Osteocyte (in vitro differentiated cells): ENCODE measurements at places on chromosomes 3 and 15. TPM values are rescaled to one million over a fixed set of nuclear protein-coding genes. Genes with fewer than 3 reads are reported as not detected.

GRCh38 chr3:90031121-90031520 is 923.7 kb downstream of the EPHA3 start:
- H3K27me3 ChIP-seq, result no peaks in the 10 kb centered on the region
- peaks cover 2% of the 10 kb centered on the region for H3K36me3 ChIP-seq
- DNase-seq, result no peak
- H3K4me3 ChIP-seq, result no peak overlapping the region
- peaks cover 18% of the 10 kb centered on the region for H3K4me1 ChIP-seq
- no peak overlapping the region for H3K27ac ChIP-seq

DNA sequence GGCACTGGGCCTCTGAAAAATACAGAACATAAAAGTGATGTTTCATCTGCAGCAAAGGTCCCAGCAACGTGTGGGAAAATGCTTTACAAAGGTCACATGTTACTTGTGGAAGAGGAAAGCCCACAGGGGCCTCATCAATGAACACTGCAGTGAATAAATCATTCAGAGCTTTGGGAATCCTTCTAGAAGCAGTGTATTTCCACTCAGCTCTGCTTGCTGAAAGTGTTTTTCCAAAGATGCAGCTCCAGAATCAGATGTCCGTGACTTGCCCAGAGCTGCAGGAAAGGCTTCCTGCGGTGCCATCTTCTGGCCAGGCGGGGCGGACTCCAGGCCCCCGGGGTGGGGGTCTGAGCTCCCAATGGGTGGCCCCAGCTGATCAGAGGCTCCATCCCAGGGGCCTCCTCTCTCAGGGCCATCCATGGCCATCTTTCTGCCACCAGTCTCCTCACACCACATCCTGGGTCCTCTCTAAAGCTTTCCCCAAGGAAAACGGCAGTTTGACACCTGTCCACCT is 81.5 kb downstream of the C3orf70 start:
- no peaks in the 10 kb centered on the region for H3K36me3 ChIP-seq
- no peaks in the 10 kb centered on the region for H3K27me3 ChIP-seq
- peaks cover 2% of the 10 kb centered on the region for H3K4me1 ChIP-seq
- H3K27ac ChIP-seq, result no peak overlapping the region
- no peak overlapping the region for H3K4me3 ChIP-seq
- peak; percentile 75 for DNase-seq

- H3K36me3 ChIP-seq, result no peaks in the 10 kb centered on the region
- H3K4me3 ChIP-seq, result no peak overlapping the region
- H3K4me1 ChIP-seq, result peaks cover 13% of the 10 kb centered on the region
- H3K27me3 ChIP-seq, result no peaks in the 10 kb centered on the region
Observed at GRCh38 chr3:187973977-187974870, 179.7 kb upstream of the LPP start.

- no peaks in the 10 kb centered on the region for H3K36me3 ChIP-seq
- H3K27me3 ChIP-seq, result peaks cover 54% of the 10 kb centered on the region
- no peak for DNase-seq
Observed at GRCh38 chr3:36379872-36380220, 458 bp upstream of the STAC start.

- no peak for DNase-seq
- H3K36me3 ChIP-seq, result no peaks in the 10 kb centered on the region
- H3K27ac ChIP-seq, result no peak overlapping the region
- H3K4me1 ChIP-seq, result no peaks in the 10 kb centered on the region
Observed at GRCh38 chr3:88626456-88627120, 476.8 kb downstream of the C3orf38 start.

GRCh38 chr15:29773816-29774215 is 48.5 kb downstream of the TJP1 start:
- H3K27me3 ChIP-seq, result no peaks in the 10 kb centered on the region
- H3K27ac ChIP-seq, result no peak overlapping the region
- H3K4me3 ChIP-seq, result no peak overlapping the region

DNA sequence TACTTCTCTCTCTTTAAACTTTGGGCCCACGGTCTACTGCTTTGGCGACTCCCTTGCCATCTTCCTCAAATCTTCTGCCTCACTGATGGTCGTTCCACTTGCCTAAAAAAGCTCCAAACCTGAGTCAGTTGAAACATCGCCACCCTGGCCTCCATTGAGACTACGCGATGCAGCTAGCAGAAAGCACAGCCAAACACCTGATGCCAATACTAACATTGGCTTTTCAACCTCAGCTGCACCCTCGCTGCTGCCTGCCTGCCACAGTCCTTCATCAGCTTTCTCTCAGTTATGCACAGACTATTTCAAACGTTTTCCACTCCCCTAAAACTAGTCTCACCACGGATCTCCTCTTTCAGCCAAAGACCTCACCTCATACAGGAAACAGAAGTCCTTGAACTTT is 214.2 kb upstream of the TMCO5A start:
- no peaks in the 10 kb centered on the region for H3K4me1 ChIP-seq
- H3K36me3 ChIP-seq, result no peaks in the 10 kb centered on the region
- no peak overlapping the region for H3K4me3 ChIP-seq
- H3K27me3 ChIP-seq, result peaks cover 3% of the 10 kb centered on the region

DNA sequence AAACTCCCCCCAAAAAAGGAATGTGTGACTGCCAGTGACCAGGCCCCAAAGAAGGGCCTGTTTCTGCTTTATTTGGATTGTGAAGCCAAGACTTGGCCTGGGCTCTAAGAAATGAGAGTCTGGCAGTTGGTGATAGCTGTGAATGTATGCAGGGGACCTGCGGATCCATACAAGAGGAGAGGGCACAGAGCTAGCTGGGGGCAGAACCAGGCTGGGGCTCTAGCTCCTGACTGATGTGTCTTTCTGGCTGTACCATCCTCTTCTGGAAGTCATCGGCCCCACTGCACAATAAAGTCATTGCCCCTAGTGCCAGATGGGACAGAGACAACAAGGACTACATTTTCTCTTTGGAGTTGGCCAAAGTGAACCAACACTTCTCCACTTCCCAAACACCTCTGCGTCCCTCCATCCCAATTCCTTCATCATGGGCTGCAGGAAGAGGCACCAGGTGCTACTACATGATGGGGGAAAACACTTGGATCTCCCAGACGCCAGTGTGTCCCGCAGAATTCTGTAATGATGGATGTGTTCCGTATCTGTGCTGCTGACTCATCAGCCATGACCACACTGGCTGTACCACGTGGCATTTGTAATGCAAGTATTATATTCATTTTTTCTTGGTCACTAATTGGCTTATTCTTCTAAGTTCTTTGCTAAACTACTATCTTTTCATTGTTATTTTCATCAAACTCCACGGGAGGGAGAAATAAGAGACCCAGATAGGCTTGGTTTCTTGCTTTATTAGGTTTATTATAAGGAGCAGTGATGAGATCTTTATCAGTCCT is 1.7 kb upstream of the PLA2G4F start:
- no peak overlapping the region for H3K4me3 ChIP-seq
- H3K36me3 ChIP-seq, result peaks cover 28% of the 10 kb centered on the region
- no peak for DNase-seq
- peaks cover 3% of the 10 kb centered on the region for H3K4me1 ChIP-seq

- H3K4me3 ChIP-seq, result no peak overlapping the region
- no peak overlapping the region for H3K27ac ChIP-seq
- no peak for DNase-seq
- no peaks in the 10 kb centered on the region for H3K36me3 ChIP-seq
- peaks cover 3% of the 10 kb centered on the region for H3K4me1 ChIP-seq
Observed at GRCh38 chr15:58064980-58065444, 499 bp downstream of the ALDH1A2 start.

DNA sequence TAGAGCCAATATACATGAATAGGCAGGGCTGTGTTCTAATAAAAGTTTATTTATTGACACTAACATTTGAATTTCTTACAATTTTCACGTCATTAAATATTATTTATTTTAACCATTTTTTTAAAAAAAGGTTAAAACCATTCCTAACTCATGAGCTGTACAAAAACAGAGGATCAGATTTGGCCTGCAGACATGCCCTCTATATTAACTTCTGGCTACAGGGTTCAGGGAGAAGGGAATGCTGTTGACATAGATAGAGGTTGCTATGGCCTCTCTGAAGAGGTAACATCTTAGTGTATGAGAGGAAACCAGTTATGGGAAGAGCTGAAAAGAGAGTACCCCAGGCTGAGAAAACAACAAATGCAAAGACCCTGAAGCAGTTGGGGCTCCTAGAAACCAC is 19.1 kb upstream of the RAP2B start:
- no peak for DNase-seq
- H3K27ac ChIP-seq, result peak overlapping the region; percentile 90
- H3K4me1 ChIP-seq, result peaks cover 74% of the 10 kb centered on the region
- no peaks in the 10 kb centered on the region for H3K27me3 ChIP-seq
- H3K36me3 ChIP-seq, result no peaks in the 10 kb centered on the region

DNA sequence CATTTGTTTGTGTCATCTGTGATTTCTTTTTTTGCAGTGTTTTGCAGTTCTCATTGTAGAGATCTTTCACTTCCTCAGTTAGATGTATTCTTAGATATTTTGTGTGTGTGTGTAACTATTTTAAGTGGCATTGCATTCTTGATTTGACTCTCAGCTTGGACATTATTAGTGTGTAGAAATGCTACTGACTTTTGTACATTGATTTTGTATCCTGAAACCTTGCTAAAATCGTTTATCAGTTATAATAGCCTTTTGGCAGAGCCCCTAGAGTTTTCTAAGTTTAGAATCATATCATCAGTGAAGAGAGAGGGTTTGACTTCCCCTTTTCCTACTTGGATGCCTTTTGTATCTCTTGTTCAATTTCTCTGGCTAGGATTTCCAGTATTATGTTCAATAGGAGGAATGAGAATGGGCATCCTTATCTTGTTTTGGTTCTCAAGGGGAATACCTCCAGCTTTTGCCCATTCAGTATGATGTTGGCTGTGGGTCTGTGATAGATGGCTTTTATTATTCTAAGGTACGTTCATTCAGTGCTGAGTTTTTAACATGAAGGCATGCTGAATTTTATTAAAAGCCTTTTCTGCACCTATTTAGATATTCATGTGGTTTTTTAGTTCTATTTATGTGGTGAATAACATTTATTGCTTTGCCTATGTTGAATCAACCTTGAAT is 211.7 kb downstream of the MBNL1 start:
- no peak for DNase-seq
- no peak overlapping the region for H3K4me3 ChIP-seq
- peaks cover 13% of the 10 kb centered on the region for H3K36me3 ChIP-seq

GRCh38 chr3:174280186-174280585 is 578.9 kb upstream of the NAALADL2 start:
- no peaks in the 10 kb centered on the region for H3K4me1 ChIP-seq
- H3K27ac ChIP-seq, result no peak overlapping the region
- H3K36me3 ChIP-seq, result no peaks in the 10 kb centered on the region
- no peak overlapping the region for H3K4me3 ChIP-seq
- no peak for DNase-seq
- H3K27me3 ChIP-seq, result no peaks in the 10 kb centered on the region

DNA sequence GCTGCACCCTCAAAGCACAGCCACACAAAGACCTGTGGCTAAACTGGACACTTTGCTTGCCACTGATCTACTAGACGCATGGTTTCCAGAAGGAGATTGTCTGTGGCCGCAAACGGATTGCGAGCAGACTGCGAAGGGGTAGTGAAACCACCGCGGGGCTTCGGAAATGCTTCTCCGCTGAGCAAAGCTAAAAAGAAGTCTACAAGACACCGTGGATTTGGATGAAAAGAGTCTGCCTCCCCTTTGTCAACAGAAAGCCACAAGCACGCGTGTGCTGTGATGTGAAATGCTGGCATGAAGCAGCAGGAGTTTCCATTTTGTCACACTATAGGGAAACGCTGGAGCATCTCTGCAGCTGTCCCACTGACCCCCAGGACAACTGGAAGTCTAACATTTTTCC is 63.0 kb downstream of the TMEM44 start:
- peaks cover 47% of the 10 kb centered on the region for H3K4me1 ChIP-seq
- no peaks in the 10 kb centered on the region for H3K27me3 ChIP-seq
- no peak overlapping the region for H3K4me3 ChIP-seq
- DNase-seq, result no peak
- H3K36me3 ChIP-seq, result no peaks in the 10 kb centered on the region

DNA sequence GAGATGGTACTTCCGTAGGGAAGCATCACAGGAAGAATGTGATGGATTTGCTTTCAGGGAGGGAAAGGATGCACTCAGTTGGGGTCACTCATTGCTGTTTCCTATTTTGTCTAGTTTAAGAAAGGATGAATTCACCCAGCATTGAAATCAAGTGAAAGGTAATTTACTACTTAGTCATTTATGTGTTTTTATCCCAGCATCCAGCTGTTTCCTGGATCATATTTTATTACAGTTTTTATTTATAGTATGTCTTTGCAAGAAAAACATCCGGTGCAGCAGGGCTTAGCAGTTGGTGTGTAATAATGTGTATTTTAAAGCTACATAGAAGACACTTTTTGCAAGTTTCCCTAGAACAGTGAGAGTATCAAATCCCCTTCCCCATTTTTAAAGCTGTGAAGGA is 37.4 kb upstream of the GOLGA8B start:
- no peaks in the 10 kb centered on the region for H3K36me3 ChIP-seq
- no peak overlapping the region for H3K4me3 ChIP-seq
- peaks cover 21% of the 10 kb centered on the region for H3K4me1 ChIP-seq
- H3K27me3 ChIP-seq, result peaks cover 26% of the 10 kb centered on the region

Gene SLC28A2
- total RNA-seq, result not detected in 2 replicates

Gene ESYT3
- 0.21 and 0.34 TPM in 2 replicates for total RNA-seq

Gene MEX3B
- 22.7 and 24.5 TPM in 2 replicates for total RNA-seq

Gene GRK7
- not detected in 2 replicates for total RNA-seq

Gene EPB42
- total RNA-seq, result not detected in 2 replicates

Gene CLRN1
- total RNA-seq, result not detected in 2 replicates
